ENCODE measurements at places on chromosomes 5 and 9.

DNA sequence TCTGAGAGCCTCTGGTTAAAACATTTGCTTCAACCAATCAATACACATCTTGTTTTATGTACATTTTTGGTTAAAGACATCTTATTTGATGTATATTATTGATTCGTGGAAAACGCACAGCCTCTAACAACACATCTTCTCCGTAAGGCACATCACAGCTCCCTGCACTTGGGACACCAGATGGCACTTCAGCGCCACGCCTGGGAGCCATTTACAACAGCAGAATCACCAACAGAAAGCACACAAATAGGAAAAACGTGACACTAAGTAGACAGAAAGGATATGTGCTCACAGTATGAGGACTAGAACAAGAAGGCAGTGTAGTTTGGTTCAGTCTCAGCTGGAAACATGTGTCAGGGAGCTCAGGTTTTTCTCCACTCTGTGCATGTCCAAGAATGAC, 199.7 kb downstream of the ROR2 start:
- DNase-seq = peak; percentile 70

DNA sequence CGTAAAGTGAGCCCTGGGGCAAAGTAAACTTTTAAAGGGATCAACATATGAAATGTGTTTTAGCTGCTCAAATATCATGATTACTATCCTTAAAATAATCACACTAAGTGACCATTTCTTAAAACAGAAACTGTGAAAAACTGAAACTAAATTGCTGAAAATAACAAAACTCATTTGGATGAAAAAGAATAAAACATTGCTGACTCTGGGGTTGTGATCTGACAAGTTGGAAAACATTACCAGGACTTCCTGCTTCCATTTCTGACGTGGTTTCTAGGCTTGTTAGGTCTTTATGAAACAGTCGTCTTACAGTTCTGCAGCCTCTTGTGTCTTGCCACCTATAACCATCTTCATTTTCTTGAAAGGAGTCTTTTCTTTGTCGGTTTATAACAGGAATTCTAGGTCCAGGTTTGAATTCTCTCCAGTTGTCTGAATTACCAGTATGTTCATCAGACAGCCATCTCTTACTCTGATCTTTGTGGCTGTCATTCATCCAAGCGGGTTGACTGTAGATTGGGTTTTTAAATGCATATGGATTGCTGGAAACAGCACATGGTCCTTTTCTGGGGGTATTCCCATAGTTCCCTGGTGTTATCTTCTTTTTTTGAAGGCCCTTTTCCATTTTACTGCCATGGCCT, 1.7 kb downstream of the TUT7 start:
- DNase-seq = no peak

GRCh38 chr9:86668488-86668887, 278.8 kb downstream of the GAS1 start:
- DNase-seq = no peak

DNA sequence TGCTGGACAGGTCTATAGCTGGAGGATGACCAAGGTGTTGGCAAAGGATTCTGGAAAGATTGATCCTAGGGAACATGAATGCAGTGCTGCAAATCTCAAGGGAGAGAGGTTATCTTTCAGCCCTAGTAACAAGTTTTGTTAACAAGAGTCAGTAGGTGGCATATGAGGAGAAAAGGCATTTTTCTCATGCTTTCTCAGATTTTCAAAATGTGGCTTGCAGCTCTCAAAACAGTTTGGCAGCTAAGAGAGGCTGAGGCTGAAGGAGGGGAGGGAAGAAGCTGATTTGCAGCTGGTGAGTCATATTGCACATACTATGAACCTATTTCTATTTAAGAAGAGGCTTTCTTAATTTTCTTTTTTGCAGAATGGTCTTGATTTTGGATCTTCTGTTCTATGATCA, 64.3 kb upstream of the PCA3 start:
- DNase-seq = no peak
